Muscle of leg (tissue), 16 donors: ENCODE measurements at places on chromosomes 4 and X.

DNA sequence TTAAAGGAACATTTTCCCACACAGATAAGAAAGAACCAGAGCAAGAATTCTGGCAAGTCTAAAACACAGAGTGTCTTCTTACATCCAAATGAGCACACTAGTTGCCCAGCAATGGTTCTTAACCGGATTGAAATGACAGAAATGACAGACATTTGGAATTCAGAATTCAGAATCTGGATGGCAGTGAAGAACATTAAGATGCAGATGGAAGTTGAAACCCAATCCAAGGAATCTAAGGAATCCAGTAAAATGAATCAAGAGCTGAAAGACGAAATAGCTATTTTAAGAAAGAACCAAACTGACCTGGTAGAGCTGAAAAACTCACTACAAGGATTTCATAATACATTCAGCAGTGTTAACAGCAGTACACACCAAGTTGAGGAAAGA is 21.5 kb downstream of the ANAPC10 start:
- H3K4me3 ChIP-seq, result no peak overlapping the region
- no peak overlapping the region for H3K27ac ChIP-seq
- peaks cover 15% of the 10 kb centered on the region for H3K36me3 ChIP-seq
- DNase-seq, result no peak
- no peaks in the 10 kb centered on the region for H3K27me3 ChIP-seq

DNA sequence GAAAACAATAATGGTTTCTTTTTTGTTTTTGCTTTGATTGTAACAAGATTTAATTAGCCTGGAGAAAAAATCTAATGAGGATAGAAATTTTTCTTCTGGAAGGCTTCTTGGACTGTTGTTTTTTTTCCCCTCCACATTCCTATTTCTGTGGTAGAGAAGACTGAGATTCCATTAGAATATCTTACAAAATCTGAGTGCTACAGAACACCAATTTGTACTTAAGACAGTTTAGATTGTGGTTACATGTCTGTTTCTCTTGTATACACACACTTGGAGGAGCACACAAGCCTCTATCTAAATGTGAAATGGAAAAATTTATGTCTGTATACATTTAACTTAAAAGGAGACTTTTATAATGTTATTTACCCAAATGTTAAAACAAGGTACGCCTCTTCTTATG is 176.9 kb upstream of the ARSJ start:
- H3K27ac ChIP-seq, result no peak overlapping the region
- H3K27me3 ChIP-seq, result no peaks in the 10 kb centered on the region
- H3K4me3 ChIP-seq, result no peak overlapping the region
- H3K4me1 ChIP-seq, result no peaks in the 10 kb centered on the region
- no peak for DNase-seq
- H3K36me3 ChIP-seq, result no peaks in the 10 kb centered on the region

GRCh38 chr4:138910914-138911336 is 104.7 kb upstream of the NOCT start:
- peaks cover 11% of the 10 kb centered on the region for H3K4me1 ChIP-seq
- no peaks in the 10 kb centered on the region for H3K36me3 ChIP-seq
- H3K27ac ChIP-seq, result peak overlapping the region; percentile 11
- no peak overlapping the region for H3K4me3 ChIP-seq
- peak; percentile 89 for DNase-seq
- no peaks in the 10 kb centered on the region for H3K27me3 ChIP-seq

GRCh38 chr4:156790866-156791265 is 180.7 kb downstream of the PDGFC start:
- H3K27me3 ChIP-seq, result no peaks in the 10 kb centered on the region
- H3K4me1 ChIP-seq, result peaks cover 5% of the 10 kb centered on the region
- H3K4me3 ChIP-seq, result no peak overlapping the region
- no peak overlapping the region for H3K27ac ChIP-seq

GRCh38 chrX:125205133-125205917 is 114.3 kb upstream of the TEX13C start:
- H3K27me3 ChIP-seq, result peaks cover 40% of the 10 kb centered on the region
- H3K4me3 ChIP-seq, result peak overlapping the region; percentile 53

GRCh38 chrX:131801911-131802310 is 221.2 kb upstream of the STK26 start:
- H3K4me1 ChIP-seq, result peaks cover 9% of the 10 kb centered on the region
- peaks cover 15% of the 10 kb centered on the region for H3K27me3 ChIP-seq
- H3K4me3 ChIP-seq, result no peak overlapping the region
- H3K36me3 ChIP-seq, result no peaks in the 10 kb centered on the region
- H3K27ac ChIP-seq, result no peak overlapping the region
- no peak for DNase-seq

DNA sequence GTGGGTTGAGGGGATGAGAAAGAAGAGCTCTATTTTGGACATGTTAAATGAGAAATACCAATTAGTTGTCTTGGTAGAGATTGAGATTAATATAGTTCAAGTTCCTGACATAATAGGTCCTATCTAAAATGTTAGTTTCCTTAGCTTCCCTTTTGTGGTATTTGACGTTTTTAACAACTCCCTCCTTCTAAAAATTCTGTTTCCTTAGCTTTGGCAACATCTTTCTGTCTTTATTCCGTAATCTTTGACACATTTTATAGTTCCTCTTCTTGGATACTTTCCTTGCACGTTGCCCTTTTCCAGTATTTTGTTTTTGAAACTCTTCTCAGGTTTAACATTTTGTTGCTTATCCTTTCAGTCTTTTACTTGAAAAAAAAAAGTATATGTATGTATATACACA is 36.9 kb downstream of the LAMTOR3 start:
- H3K36me3 ChIP-seq, result no peaks in the 10 kb centered on the region
- no peaks in the 10 kb centered on the region for H3K4me1 ChIP-seq
- no peak overlapping the region for H3K27ac ChIP-seq
- peak; percentile 42 for DNase-seq

GRCh38 chrX:8052909-8053308 is 118.2 kb downstream of the VCX2 start:
- H3K4me3 ChIP-seq, result no peak overlapping the region
- no peak for DNase-seq
- H3K36me3 ChIP-seq, result no peaks in the 10 kb centered on the region
- peaks cover 7% of the 10 kb centered on the region for H3K27me3 ChIP-seq
- no peak overlapping the region for H3K27ac ChIP-seq

DNA sequence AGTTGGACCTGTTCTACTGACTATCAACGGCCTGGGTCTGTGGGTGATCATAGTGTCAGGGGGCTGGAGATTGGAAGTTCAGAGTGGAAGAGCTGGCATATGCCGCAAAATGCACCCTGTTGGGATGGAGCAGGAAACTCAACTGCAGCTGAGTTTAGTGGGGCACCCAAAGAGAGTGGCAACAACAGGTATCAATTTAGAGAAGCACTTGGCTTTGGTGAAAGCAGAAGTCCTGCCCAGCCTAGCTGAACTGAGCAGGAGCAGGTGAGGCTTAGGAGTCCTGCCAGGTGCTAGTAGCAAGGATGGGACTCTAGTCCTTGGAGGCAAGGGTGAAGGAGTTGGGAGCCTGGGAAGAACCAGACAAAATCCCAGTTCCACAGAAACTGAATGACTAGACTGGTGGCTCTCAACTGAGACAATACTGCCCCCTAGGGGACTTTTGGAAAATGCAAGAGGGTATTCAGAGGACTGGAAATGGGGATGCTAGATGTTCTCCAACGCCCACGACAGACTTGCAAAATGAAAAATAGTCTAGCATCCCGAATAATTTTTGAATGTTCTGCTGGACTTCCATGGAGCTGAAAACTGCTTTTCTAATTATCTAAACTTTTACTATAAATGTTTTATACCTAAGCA is 49.4 kb downstream of the RTL9 start:
- DNase-seq, result peak; percentile 73
- no peak overlapping the region for H3K27ac ChIP-seq
- no peak overlapping the region for H3K4me3 ChIP-seq
- H3K4me1 ChIP-seq, result peaks cover 9% of the 10 kb centered on the region
- no peaks in the 10 kb centered on the region for H3K36me3 ChIP-seq
- peaks cover 25% of the 10 kb centered on the region for H3K27me3 ChIP-seq

DNA sequence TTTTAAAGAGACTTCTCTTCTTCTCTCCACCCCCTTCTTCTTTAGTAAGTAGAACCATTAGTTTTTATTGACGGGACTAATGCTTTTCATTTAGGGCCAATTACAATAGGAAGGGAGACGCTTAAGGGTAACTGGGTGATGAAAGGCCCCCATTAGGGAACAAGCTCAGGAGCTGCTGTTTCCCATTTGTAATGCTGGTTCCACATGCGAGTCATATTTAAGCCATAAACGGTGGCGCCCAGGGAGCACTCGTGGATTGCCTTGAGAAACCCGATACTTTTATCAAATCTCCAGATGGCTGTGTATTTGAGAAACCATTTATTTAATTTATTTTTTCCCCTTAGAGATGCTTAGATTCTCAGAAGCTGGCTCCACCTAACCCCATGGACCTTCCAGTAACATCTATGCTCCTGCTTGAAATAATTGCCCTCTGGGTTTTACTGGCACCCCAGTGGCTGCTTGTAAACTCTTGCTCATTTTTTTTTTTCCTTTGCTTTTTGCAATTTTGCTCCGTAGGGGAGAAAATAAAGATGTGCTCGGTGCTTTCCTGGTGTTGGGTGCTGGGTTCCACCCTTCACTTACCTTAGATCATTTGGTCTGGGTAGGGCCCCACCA is 124.2 kb upstream of the MSX1 start:
- H3K4me3 ChIP-seq, result no peak overlapping the region
- peaks cover 12% of the 10 kb centered on the region for H3K4me1 ChIP-seq

DNA sequence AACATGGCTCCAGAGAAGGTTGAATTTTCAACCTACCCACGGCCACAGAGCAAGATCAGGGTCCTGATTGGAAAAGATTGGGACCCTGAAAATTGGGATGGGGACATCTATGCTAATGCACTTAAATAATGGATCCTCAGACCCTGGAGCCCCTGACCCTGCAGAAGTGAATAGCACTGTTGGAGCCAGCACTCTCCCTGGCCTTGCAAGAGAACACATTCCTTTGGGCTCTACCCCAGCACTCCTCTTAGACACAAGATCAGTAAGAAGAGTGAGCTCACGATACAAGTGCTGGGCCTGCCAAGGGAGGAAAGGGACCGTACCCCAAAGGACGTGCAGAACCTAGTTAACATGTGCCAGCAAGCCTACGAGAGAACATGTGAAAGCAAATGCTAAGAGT is 19.9 kb downstream of the CXCL13 start:
- H3K27me3 ChIP-seq, result no peaks in the 10 kb centered on the region
- no peaks in the 10 kb centered on the region for H3K4me1 ChIP-seq
- no peak overlapping the region for H3K27ac ChIP-seq

DNA sequence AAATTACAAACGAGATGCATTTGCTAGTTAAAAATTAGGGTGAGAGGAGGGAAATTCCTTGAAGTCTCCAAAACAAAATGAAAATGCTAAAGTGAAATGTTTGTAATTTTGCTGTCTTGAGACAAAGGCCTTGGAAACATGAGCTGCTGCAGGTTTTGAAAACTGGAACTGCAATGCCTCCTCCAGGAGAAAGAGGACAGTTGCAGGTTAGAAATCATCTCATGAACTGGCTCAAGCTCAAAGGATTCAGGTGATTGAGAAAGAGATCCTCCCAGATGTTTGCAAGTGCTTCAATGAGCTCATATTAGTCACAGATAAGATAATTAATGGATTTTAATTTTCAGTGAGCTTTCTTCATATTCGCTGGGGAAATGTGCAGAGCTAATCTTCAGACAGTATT is 32.4 kb downstream of the SMPX start:
- no peaks in the 10 kb centered on the region for H3K4me1 ChIP-seq
- DNase-seq, result peak; percentile 41
- H3K27me3 ChIP-seq, result peaks cover 14% of the 10 kb centered on the region
- no peak overlapping the region for H3K27ac ChIP-seq
- no peaks in the 10 kb centered on the region for H3K36me3 ChIP-seq
- no peak overlapping the region for H3K4me3 ChIP-seq

DNA sequence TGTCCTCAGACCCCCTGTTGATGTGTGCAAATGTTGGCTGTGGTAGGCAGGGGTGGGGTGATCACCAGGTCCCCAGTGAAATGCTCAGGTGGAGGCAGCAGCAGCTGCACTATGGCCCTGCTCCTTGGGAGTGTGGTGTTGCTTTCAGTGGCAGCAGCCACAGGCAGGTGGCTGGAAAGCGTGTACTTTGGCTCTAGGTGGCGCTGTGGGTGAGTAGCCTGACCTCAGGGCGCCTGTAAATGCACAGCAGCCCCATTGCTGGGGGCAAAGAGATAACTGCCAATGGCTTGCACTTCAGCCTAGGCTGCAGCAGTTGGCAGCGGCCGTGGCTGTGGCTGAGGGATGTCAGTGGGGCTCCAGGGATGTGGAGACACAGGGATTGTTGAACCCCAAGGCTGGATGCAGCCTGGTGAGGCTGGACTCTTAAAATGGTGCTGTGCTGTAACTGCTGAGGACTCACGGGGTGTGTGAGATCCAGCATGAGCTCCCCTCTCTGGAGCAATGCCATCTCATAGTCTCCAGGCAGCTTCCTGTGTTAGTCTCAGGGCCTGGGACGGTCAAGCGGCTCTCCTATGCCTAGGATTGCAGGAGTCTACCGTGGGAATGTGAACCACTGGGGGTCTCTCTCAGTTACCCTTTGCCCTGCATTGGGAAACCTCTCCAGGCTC is 421.7 kb upstream of the HTR2C start:
- H3K36me3 ChIP-seq, result no peaks in the 10 kb centered on the region
- H3K4me1 ChIP-seq, result no peaks in the 10 kb centered on the region
- H3K27ac ChIP-seq, result no peak overlapping the region
- no peak for DNase-seq
- H3K27me3 ChIP-seq, result peaks cover 8% of the 10 kb centered on the region
- no peak overlapping the region for H3K4me3 ChIP-seq

- no peak overlapping the region for H3K4me3 ChIP-seq
- H3K36me3 ChIP-seq, result no peaks in the 10 kb centered on the region
- H3K4me1 ChIP-seq, result no peaks in the 10 kb centered on the region
- H3K27ac ChIP-seq, result no peak overlapping the region
- DNase-seq, result peak; percentile 36
Observed at GRCh38 chr4:99998062-99998867, 48.2 kb upstream of the H2AZ1 start.

GRCh38 chr4:71992571-71993312 is 39.1 kb upstream of the NPFFR2 start:
- no peaks in the 10 kb centered on the region for H3K27me3 ChIP-seq
- H3K4me3 ChIP-seq, result no peak overlapping the region
- H3K36me3 ChIP-seq, result no peaks in the 10 kb centered on the region
- DNase-seq, result no peak
- no peaks in the 10 kb centered on the region for H3K4me1 ChIP-seq

GRCh38 chr4:88998891-88999290 is 58.1 kb downstream of the FAM13A start:
- DNase-seq, result no peak
- H3K27me3 ChIP-seq, result no peaks in the 10 kb centered on the region
- no peak overlapping the region for H3K4me3 ChIP-seq
- H3K4me1 ChIP-seq, result no peaks in the 10 kb centered on the region

- no peaks in the 10 kb centered on the region for H3K4me1 ChIP-seq
- no peak overlapping the region for H3K4me3 ChIP-seq
- no peaks in the 10 kb centered on the region for H3K27me3 ChIP-seq
- no peak for DNase-seq
Observed at GRCh38 chr4:175386776-175387507, 425.1 kb downstream of the GPM6A start.

- peak; percentile 7 for DNase-seq
- peak overlapping the region; percentile 22 for H3K27ac ChIP-seq
- H3K27me3 ChIP-seq, result no peaks in the 10 kb centered on the region
Observed at GRCh38 chr4:187814737-187815465, 180.7 kb upstream of the ZFP42 start.

GRCh38 chr4:151934766-151935165 is 174.0 kb upstream of the GATB start:
- no peaks in the 10 kb centered on the region for H3K4me1 ChIP-seq
- no peak for DNase-seq
- no peak overlapping the region for H3K4me3 ChIP-seq
- H3K27me3 ChIP-seq, result no peaks in the 10 kb centered on the region
- H3K27ac ChIP-seq, result no peak overlapping the region
